ENCODE measurements at places on chromosomes 4 and X.
A peak's percentile ranks its signal among the peaks of the same experiment; 100 is the strongest.

DNA sequence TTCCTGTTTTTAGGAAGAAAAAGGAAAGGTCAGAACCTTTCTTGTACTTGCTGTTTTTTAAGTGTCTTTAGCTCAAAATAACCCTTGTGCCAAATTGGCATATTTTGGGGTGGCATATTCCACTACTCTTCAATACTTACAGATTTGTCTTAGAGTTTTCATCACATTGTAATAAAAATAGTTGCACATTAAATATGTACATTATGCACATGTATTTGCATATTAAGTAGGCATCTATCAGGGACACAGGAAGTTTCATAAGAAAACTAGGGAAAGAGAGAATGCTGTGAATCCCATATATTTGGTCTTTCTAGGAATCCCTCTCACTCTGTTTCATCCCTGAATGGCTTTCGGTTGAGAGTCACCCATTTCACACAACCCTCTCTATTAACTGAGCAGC, 139.6 kb downstream of the LARP7 start:
- no peak for DNase-seq

DNA sequence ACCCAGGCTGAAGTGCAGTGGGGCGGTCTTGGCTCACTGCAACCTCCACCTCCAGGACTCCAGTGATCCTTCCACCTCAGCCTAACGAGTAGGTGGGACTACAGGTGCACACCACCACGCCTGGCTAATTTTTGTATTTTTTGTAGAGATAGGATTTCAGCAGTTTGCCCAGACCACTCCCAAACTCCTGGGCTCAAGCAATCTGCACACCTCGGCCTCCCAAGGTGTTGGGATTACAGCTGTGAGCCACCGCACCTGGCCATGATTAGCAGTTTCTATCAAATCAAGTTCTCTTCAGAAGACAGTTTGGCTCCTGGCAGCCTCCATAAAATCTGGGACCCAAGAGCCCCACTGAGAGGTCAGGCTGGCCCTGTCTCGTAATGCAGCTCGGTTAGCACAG, 26.4 kb upstream of the TRIM2 start:
- no peak for DNase-seq

DNA sequence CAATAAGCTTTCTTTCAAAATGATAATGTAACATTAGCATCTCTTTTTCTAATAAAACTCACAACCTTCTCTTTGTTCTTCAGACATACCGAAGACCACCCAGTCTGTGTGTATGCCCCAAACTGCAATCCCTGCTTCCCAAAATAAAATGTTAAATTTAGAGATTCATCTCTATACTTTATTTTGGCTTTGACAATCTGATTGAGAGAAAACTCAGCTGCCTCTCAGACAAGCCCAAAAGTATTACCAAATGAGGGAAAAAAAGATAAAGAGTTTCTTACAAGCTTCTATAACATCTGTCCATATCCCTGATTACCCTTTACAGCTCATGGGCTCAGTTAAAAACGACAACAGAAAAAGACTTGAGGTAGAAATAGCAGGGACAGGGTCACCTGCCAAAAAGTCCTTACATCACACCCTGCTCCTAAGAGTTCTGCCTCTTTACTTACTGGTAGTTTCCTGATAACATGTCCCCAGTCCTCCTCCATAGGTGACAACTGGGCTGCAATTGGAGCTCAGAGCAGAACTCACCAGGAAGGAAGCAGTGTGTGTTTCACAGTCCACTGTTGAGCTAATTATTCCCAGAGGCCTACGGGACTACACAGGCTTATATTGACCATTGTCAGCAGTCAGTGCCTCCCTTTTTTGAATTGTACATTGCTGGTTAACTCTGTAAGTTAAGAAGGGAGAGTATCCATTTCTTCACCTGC, 70.9 kb upstream of the FAM9C start:
- DNase-seq = no peak

DNA sequence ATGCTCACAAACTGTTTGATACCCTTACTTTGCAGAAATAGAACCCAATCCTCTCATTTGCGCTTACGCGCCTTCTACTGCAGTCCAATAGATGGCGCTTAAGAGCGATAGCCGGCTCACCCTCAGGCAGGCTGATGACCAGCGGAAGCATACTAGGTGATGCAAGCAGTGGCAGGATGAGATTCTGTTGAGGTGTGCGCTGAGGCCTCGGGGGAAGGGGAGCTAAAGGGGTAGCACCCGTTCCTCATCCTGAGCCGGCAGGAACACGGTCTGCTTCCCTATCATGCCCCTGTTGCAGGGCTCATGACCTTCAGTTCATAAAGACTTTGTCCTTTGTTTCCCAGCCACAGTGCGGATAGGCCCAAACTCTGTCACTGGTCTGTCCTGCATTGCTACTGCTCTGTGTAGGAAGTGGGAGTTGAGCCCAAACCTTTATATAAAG, 628.9 kb downstream of the TLL1 start:
- DNase-seq = no peak

DNA sequence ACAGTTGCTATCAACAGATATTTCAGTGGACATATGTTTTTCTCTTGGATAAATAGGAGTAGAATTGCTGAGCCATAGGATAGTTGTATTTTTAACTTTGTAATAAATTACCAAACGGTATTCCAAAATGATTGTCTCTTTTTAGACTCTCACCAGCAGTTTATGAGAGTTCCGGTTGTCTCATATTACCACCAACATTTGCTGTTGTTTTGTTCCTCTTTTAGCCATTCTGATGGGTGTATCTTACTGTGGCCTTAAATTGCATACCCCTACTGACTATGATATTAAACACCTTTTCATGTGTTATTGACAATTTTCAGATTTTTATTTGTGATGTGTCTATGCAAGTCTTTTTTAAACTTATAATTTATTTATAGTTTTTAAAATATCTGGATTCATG, 39.7 kb downstream of the SNX25 start:
- DNase-seq = no peak

GRCh38 chrX:143636831-143637230, 930 bp upstream of the SLITRK4 start:
- no peak for DNase-seq

GRCh38 chrX:106898462-106898861, 4.7 kb downstream of the RIPPLY1 start:
- DNase-seq = no peak

GRCh38 chr4:7323872-7324650, 110.7 kb downstream of the PSAPL1 start:
- DNase-seq = no peak

GRCh38 chr4:56613101-56613862, 67.8 kb downstream of the HOPX start:
- DNase-seq = peak; percentile 23

- DNase-seq = peak; percentile 28
Observed at GRCh38 chr4:12852338-12853307, 631.5 kb downstream of the RAB28 start.

DNA sequence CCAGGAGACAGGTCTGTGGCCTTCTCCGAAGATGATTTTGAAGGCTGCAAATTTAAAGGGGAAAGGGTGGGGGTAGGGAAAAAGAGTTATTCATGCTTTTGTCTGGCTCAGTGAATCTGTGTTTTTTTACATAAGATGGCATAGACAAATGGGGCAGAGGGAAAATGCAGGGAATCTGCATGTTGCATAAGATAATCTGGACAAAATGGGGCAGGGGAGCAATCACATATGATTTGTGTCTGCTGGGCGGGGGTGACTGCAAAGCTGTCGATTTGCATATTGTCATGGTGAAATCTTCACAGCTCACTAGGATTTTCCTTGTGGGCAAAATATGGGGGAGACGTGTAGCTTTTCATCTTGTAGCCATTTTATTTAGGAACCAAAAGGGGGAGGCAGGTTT, 29.4 kb upstream of the GYG2 start:
- DNase-seq = no peak

DNA sequence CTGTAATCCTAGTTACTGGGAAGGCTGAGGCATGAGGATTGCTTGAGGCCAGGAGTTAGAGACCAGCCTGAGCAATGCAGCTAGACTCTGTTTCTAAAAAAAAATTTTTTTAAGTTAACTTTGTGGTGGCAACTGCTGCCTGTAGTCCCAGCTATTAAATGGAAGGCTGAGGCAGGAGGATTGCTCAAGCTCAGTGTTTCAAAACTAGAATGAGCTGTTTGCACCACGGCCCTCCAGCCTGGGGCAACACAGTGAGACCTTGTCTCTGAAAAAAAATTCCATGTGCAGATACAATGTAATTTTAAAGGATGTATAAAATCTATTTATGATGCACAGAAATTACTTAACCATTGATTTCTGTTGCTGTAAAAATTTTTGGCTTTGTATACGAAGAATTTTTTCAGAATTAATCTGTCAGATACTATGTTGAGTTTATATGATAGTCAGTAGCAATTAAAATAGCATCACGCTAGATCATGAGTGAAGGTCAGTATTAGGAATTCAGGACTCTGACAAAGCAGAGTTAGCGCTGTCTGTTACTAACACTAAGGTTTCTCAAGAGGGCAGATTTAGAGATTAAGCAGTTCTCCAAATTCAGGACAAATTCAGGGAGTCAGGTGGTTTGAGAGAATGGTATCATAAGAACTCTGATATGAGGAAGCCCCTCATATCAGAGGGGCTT, 8.3 kb upstream of the AGA start:
- DNase-seq = peak; percentile 57

GRCh38 chr4:20538905-20539304, 161.4 kb upstream of the PACRGL start:
- no peak for DNase-seq

GRCh38 chr4:115332078-115332477, 218.7 kb upstream of the NDST4 start:
- no peak for DNase-seq

GRCh38 chrX:144840616-144841015, 406.7 kb upstream of the SPANXN1 start:
- no peak for DNase-seq

DNA sequence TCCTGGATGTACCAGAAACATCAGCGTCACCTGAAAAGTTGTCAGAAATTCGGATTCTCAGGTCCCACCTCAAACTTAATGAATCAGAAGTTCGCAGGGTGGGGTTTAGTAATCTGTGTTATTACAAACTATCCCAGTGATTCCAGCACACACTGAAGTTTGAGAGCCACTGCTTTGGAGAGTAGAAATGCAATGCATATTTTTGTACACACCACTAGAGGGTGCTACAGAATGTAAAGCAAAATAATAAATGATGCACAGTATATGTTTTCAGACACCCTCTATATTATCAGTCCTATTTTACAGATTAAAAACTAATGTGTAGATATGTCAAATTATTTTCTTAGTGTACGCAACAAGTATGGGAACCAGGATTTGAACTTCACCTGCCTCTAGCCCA, 2.4 kb upstream of the MORF4L2 start:
- no peak for DNase-seq

DNA sequence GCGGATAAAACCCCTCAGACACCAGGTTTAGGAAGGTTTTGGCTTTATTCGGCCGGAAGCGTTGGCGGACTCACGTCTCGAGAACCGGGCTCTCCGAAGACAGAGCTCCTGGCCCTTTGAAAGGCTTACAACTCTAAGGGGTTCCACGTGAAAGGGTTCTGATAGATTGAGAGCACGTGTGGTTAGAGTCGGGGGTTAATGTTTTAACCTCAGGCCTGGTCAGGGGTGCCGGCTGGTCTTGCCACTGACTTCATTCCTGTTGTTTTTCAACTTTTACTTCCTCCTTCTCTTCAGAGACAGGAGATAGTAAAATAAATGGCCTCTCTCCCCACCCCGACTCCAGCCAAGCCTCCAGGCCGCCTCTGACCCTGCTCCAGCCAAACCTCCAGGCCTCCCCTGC, 4.7 kb upstream of the ASMT start:
- DNase-seq = no peak

DNA sequence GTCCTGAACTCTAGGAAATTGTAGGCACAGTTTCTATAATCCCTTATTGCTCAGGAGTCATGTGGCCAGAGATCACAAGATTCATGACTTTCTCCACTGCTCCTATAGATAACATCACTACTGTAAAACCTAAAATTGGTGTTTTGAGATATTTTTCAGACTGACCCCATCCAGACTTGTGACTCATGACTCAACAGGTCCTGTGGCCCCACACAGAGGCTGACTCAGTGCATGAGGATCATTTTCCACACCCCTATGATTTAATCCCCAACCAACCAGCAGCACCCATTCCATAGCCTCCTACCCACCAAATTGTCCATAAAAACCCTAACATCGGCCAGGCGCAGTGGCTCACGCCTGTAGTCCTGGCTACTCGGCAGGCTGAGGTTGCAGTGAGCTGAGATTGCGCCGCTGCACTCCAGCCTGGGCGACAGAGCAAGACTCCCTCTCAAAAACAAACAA, 13.2 kb upstream of the XIAP start:
- DNase-seq = peak; percentile 70

DNA sequence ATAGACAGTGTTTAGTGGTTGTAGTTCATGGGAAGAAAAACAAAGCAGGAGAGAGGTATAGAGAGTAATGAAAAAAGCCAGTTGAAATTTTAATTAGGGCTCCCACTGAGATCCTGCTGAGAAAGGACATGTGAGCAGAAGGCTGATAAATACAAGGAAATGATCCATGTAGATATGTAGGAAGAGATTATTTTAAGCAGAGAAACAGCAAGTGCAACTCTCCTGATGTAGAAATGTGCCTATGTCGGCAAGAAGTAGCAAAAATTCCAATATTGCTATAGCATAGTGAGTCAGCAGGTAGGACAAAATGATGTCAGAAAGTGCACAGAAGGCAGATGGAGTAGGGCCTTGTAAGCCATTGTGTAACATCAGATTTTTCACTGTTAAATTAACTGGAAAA, 1027.3 kb downstream of the PCDH18 start:
- no peak for DNase-seq

GRCh38 chr4:16714191-16714590, 184.3 kb downstream of the LDB2 start:
- no peak for DNase-seq

DNA sequence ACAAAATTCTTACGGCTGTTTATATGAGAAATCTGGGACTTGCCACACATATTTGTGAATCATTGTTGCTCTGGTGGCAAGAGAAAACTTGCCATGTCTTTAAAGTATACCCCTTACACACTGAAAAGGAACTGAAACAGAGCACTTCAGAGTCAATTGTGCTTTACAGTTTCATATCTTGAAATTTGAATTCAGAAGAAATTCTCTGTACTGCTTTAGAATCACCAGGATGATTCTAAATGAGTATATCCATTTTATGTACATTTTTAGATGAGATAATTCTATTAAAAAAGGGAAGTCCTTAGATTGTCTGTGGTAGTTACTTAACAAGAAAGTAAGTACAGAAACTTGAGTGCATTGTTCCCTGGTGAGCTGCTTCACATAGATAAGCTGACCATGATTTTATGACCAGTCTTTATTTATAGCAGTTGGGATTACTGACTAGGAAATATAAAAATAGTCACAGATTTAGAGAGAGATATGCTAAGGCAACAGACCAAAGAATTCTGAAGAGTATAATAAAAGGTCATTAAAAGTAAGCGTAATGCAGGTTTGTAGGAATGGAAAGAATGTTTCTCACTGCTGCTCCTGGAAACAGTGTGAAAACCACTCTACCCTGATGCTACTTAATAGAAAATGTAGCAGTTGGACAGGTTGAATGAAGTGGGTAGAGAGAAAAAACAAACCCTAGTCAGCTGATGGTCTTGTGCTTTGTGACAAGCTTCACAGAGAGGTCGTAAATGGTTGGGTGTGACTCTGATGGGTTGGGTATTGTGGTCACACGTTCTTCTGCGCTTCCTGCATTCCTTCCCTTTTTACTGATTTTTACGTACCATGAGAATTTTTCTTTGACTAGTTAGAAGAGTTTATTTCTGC, 41.0 kb downstream of the FNIP2 start:
- DNase-seq = peak; percentile 99
